ENCODE measurements at places on chromosomes 16 and 17.

GRCh38 chr17:68768804-68769203, 167.6 kb upstream of the FAM20A start:
- no peak for DNase-seq

DNA sequence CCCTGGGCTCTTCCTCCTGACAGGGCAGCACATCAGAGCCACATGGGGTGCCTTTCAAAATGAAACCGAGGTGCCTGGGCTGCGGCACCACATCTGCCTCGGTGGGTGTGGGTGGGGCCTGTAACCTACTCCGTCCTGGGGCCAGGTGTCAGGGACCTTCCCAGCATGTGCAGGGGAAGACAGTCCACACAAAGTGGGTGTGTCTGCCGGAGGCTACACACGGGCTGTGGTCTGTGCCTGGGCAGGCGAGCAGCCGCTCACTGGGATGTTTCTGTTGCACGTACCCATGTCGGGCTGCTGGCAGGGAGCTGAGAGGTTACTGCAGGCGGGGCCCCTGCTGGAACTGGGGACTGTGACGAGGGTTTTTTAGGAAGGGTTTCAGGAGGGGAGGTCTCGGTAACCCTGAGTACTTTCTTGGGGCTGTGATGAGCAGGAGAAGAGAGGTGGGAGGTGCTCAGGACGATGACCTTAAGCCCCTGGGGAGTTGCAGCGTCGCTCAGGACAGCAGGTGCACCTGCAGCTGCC, 351.2 kb downstream of the SEC14L1 start:
- no peak for DNase-seq

DNA sequence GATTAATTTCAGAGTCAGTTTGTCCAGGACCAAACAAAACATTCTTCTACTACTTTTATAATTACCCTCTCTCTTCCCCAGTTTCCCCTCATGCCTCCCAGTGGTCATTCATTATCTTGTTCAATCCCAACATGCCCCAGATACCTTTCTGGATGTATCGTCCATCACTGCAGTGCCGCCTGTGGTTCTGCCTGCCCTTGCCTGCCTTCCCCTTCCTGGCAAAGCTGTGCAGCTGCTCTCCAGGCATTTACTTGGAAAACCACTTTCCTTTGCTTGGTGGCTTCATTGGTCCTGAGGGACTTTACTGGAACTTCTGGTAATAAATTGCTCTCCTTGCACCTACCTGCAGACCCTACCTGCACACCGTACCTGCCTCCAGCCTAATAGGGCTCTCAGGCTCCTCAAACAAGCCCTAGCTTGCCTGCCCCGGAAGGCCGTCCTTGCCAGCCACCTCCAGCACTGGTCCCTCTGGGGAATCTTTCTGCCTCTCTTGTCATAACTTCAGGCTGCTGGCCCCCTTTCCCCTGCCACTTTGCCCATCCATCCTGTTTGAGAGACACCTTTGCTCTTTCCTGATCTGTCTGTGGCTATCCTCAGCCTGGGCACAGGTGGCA, 19.5 kb upstream of the MSI2 start:
- no peak for DNase-seq

- DNase-seq: no peak
Observed at GRCh38 chr17:17137731-17138585, 68.2 kb downstream of the PLD6 start.

DNA sequence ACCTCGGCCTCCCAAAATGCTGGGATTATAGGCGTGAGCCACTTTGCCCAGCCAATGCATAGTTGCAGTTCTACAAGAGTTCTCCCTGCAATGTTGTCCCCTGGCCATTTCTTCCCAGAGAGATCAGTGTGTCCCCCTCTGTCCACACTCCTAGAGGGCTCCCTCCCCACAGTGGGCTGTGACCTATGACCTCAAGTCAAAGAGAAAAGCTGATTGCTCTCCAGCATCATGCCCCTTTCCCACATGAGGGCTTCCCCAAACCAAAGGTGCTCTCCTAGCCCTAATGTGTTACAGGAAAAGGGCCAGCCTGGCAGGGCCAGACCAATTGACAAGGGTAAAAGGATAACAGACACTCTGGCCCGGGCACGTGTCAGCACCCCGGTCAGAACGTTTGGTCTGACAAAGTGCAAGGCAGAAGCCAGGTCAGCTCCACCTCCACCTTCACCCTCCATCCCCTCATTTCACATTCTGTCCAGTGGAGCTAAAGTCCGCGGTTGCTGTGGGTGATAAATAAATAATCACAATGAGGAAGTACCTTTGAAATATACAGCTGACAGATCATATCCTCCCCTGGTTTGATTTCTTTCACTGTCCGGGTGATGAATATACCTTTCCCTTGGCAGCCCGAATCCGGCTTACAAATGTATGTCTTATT, 17.8 kb downstream of the TTLL6 start:
- no peak for DNase-seq

DNA sequence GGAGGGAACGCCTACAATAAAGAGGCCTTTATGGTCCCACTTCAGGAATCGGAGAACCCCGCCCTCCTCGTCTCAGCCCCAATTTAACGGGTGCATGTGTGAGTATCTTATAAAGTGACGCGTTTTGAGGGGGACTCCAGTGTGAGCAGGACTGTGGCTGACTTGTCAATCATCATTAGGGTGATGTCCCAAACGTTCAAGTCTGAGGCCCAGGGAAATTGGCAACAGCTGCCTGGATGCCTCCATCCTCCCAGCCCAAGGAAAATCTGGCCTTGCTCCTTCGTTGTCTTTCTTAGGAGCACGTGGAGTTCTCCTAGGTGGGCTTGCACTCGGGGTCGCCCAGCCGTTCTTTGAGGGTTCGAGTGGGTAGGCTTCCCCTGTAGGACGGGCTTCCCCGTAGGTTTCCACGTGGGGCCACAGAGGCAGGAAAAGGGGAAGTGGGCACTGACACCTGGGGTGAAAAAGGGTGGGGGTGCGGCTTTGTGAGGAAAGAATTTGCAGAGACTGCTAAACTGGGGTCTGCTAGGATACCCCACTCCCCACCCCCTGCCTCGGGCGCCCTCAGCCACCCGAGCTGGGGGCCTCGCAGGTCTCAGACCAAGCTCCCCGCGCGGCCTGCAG, 561 bp upstream of the HERPUD1 start:
- DNase-seq: no peak

DNA sequence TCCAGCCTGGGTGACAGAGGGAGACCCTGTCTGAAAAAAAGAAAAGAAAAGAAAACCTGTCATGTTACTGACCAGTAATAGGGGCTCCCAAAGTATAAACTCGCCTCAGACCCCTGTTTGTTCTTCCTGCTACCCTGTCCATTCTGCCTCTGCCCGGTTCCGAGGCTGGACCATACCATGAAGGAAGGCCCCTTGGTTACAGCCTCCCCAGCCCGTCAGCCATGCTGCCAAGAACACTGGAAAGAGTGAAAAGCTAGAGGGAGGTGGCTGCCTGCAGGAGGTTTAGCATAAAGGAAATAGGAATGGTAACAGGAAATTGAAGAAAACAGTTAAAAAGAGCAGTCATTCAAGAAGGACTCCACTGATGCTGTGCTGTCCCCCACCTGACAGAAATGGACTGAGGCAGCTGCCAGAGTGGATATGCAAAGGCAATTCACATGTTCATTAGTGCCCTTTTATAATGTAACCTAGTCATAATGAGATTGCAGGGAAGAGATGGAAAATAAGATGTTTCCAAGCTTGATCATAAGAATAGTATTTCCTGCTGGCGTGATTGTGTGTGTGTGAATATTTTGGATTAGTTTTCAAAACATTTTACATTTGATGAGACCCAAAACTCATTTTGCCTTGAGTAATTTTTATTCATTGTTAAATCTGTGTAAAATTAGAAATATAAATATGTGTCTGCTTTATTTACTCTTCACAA, 102.6 kb downstream of the GOSR1 start:
- no peak for DNase-seq

DNA sequence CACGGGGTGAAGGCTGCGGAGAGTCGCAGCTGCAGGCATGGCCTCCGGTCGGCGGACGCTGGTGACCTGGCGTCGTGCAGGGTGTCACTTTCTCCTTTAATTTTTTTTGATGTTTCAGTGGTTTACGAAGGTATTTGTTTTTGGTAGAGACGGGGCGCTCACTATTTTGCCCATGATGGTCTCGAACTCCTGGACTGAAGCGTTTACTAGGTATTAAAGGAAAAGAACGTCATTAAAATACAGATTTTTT, 17.1 kb downstream of the ZNF213 start:
- DNase-seq: no peak

- DNase-seq: no peak
Observed at GRCh38 chr17:40427002-40427491, 9.4 kb upstream of the TOP2A start.

- no peak for DNase-seq
Observed at GRCh38 chr16:2477327-2477726, 2.4 kb downstream of the TBC1D24 start.

- DNase-seq: no peak
Observed at GRCh38 chr17:17800504-17801021, 36.2 kb downstream of the SREBF1 start.

- peak; percentile 41 for DNase-seq
Observed at GRCh38 chr16:89422905-89423630, 67.3 kb downstream of the ANKRD11 start.

DNA sequence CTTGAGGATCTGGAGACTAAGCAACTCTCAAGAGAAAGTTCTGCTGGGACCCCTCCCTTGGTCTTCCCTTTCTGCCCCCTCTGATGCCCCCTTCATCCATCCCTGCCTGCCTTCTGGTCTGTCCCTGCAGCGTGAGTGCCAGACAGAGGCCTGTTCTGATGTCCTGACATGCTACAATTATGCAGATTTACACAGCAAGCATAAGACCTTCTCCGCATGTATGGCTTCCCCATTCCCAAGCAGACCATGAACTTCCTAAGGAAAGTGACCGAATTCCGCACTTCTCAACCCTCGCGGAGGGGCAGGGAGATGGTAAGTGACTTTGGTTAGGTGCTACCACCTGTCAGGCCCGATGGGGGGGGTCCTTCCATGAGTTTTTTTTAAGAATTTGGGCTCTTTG, 150.1 kb upstream of the SDK2 start:
- no peak for DNase-seq

DNA sequence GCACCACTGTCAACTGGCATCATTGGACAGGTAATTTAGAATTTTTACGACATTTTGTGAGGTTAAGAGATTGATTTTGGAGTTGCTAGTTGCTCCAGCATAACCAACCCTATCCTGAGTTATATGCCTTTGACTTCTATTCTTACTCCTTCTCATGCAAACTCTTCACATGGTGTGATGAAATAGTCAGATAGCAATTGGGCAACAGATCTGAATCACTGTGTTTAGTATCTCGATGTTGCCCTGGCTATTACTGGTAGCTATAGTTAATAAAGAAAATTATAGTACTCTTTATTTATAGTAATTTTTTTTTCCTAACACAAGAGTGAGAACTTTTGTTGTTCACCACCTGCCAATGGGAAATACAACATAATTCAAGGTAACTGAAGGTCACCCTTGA, 494.8 kb upstream of the TOM1L1 start:
- no peak for DNase-seq

- DNase-seq: no peak
Observed at GRCh38 chr16:80536238-80536637, 4.6 kb upstream of the DYNLRB2 start.

GRCh38 chr16:58831386-58831785, 97.3 kb upstream of the GOT2 start:
- DNase-seq: no peak

DNA sequence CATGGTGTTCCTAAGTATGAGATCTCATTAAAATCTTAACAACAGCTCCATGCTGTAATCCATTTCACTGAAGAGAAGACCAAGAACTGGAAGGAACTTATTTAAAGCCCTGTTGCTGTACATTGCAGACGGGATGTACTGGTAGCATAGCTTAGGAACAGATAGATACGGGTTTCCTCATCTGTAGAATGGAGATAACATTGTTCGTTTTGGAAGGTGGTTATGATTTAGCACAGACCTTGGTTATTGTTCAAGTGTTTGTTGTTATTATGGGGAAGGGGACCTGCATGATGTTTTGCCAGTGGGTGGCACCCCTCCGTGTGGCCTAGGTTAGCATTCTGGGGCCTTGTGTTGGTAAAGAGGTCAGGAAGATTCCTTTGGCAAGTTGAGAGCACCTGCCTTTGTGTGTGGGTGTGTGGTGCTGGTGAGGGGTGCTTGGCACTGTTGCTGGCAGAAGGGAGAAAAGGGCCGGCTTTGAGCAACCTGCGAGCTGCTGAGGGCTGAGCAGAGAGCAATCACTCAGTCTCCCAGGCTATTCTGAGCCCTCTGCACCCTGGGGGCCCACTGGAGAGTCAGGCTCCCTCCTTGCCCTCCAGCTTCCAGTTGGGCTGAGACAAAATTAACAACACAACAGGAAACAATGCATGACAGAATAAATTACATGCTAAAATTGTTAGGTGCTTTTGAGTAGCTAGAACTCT, 2.3 kb downstream of the TAOK2 start:
- no peak for DNase-seq

- DNase-seq: no peak
Observed at GRCh38 chr17:61555127-61555566, 35.9 kb downstream of the NACA2 start.

DNA sequence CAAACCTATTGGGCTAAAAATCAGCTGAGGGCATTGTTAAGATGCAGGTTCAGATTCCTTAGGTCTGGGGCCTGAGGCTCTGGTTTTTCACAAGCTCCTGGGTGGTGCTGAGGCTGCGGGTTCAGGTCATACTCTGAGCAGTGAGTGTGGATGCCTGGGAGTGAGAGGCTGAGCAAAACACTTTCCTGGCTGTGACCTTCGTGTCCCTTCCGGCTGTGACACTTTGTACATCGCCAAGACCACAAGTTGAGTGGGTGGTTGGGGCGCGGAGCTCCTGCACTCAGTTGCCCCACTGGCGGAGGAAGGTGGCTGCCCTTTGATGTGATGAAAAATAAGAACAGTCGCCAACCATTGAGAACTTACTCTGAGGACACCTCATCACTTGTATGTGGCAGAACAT, 24.8 kb downstream of the CCR7 start:
- no peak for DNase-seq

DNA sequence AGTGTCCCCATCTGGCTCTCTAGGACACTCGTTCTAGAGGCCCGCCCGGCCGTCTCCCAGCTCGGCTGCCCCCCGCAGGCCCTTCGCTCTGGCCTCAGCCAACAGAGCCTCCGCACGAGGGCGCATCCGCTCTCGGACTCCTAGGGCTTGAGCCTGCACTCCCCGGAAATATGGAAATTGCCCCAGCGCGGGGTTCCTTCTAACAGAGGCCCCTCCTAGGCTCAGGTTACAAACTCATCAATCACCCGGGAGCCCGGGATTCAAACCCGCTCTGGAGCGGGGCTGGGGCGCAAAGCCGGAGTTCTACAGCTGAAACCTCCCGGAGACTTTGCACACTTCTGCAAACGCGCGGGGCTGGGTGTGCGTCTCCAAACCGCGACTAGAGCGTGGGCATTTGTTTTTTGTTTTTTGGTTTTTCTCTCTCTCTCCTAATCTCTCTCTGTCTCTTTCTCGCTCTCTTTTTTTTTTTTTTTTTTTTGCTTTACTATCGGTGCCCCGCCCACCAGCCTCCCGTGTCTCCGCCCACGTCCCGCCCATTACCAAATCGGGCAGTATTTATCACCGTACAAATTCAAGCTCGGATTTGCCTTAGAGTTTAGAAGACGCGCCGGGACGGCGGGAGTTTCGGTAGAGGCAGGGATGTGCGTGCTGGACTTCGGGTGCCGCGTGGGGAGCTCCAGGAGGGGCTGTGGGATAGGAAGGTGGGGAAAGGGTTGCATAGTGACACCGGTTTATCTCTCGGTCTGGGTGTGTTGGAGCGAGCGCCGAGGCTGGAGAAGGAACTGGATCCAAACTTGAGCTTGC, 2.4 kb upstream of the FOXL1 start:
- DNase-seq: no peak

GRCh38 chr16:58904291-58904690, 170.2 kb upstream of the GOT2 start:
- no peak for DNase-seq

All from GM19239 (cell line).